NCI-H1092 (cell line): ENCODE measurements at places on chromosomes 2 and 18.

DNA sequence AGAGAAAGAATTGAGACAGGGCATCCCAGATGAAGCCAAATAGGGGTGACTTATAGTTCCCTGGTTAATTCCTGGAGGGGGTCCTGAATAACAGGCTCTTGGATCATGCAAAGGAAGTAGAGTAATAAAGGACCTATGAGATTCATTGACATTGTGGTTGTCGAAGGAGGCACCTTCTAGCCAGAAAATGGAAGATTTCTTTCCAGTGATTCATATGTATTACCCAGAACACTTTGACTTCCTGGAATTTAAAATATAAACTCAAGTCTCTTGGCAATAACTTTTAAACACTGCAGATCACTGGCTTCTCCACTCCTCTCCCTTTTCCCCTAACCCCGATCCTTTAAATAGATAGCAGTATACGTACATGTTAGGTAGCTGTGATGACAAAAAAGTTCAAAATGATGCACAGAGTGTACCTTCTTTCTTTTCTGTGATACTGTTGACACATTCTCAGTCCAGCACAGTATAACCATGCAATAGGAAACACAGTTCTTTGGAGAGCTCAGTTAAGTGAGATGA, 211.8 kb downstream of the LTBP1 start:
- DNase-seq, result no peak

GRCh38 chr2:138428710-138429440, 72.7 kb upstream of the SPOPL start:
- DNase-seq, result no peak

GRCh38 chr2:156845806-156846558, 409.8 kb downstream of the GPD2 start:
- DNase-seq, result no peak

DNA sequence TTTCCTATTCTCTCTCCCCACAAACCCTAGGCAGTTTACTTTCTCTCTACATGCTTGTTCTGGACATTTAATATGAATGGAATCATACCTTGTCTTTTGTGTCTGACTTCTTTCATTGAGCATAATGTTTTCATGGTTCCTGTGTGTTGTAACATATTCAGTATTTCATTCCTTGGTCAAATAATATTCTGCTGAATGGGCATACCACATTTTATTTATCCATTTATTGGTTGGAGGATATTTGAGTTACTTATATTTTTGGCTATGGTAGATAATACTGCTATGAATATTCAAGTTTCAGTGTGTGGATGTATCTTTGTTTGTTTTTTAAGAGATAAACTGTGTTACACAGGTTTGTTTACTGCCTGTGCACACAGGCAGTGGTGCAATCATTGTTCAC, 9.0 kb downstream of the TWSG1 start:
- DNase-seq, result no peak
